NCI-H460 (cell line): ENCODE measurements at places on chromosomes 1 and 21.

DNA sequence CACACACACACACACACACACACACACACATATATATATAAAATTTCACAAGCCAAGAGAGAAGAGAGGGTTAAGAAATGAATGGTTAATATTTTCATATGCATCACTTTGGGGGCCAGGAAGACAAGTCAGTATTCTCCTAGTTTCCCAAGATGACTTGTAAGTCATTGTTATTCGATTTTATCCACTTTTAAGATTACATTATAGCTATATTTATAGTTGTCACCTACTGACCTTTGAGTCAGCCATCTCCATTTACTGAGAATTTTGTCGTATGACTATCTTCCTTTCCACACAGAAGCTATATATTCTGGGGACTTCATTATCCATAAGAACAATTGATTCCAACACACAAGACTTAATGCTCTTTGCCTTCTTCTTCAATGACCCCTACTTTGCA, 8.9 kb downstream of the LYST start:
- no peak for DNase-seq

DNA sequence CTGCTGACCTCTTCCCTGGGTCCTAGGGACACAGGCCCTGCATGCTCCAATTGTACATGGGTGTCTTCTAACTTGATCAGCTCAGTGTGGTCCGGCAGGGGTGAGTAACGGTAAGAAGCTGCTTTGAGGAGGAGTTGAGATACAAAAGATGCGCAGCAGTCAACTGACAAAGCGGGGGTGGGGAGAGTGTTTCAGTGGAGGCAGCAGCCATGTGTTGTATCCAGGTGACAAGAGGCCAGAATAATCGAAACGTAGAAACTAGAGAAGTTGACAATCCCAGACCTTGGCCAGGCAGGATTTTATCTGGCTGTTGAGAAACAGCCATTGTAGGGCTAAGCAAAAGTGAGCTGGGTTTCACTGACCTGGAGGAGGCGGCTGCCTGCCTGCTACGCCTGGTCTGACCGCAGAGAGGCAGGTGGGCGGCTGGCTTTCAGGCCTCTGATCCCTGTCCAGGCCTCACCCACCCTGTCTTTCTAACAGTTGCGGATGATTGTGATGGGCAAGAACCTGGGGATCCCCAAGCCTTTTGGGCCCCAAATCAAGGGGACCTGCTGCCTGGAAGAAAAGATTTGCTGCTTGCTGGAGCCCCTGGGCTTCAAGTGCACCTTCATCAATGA, 28.8 kb downstream of the PADI6 start:
- no peak for DNase-seq

GRCh38 chr1:245822996-245823395, 668.2 kb downstream of the KIF26B start:
- peak; percentile 42 for DNase-seq

DNA sequence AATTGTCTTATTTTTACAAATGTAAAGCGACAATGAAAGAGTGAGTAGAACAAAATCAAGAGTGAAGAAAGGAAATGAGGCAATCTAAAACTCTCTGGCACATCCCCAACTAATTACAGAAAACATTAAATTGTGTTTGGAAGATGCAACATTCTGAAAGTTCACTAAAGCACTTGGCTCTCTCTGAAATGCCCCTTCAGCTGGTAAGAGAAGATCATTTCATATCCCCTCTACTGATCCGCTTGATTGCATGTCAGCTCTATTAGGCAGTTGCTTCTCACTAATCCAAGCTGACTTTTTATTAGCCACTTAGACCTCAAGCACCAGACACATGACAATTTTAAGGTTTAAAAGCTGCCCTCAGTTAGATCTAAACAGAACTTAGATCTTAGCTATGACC, 262.8 kb upstream of the PRMT6 start:
- no peak for DNase-seq

DNA sequence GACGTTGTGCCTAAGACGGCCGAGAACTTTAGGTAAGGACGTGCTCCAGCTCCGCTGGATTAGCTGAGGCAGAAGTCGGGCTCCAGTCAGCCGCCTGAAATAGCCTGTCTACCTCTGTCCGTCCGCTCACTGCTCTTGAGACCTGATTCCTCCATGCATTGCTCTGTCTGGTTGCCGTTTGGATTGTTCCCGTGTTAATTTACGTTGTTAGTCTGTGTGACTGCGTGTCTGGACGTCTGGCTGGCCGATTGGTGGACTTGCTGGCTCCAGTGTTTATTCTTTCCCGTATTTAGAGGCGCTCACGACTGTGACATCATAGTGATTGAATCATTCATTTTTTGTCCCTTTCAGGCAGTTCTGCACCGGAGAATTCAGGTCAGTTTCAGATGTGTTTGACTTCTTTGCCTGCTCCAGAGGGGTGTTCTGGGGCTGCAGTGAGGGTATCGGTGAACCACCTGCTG, 684 bp downstream of the PPIH start:
- no peak for DNase-seq
